Aorta (tissue), 5 donors: ENCODE measurements at places on chromosomes 1 and 21. TPM values are rescaled to one million over a fixed set of nuclear protein-coding genes. Genes with fewer than 3 reads are reported as not detected.

DNA sequence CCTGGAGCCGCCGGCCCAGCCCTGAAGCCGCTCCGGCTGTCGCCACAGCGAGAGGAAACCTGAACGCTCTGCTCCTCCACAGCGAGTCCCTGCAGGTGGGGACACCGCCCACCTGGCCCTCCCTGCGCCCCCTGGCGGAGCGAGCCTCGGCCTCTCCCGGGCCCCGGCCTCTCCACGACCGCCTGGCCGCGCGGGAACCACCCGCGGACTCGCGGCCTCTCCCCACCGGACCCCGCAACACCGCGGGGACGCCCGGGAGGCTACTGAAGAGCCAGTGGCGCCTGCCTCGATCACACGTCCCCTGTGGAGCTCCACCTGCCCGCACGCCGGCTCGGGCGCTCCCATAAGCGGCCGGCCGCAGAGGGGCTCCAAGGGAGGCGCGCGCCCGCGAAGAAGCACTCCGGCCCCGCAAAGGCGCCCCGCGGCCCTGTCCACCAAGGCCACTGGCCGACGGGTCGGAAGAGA lies 109.6 kb downstream of the KCNN3 start:
- no peaks in the 10 kb centered on the region for H3K36me3 ChIP-seq
- H3K27me3 ChIP-seq = no peaks in the 10 kb centered on the region
- H3K4me3 ChIP-seq = no peak overlapping the region

PFKL gene
- 110 TPM for polyA plus RNA-seq

- no peaks in the 10 kb centered on the region for H3K4me1 ChIP-seq
- H3K36me3 ChIP-seq = no peaks in the 10 kb centered on the region
- H3K4me3 ChIP-seq = no peak overlapping the region
- H3K27me3 ChIP-seq = no peaks in the 10 kb centered on the region
These were observed 2.1 kb downstream of the C1orf21 start for GRCh38 chr1:184388971-184389370.

GRCh38 chr1:25685938-25686665 lies 69.5 kb downstream of the MAN1C1 start:
- H3K4me3 ChIP-seq = no peak overlapping the region
- no peaks in the 10 kb centered on the region for H3K36me3 ChIP-seq
- no peaks in the 10 kb centered on the region for H3K27me3 ChIP-seq
- no peaks in the 10 kb centered on the region for H3K4me1 ChIP-seq
- no peak overlapping the region for H3K27ac ChIP-seq
- DNase-seq = no peak

GRCh38 chr1:181451661-181452230 lies 31.6 kb upstream of the CACNA1E start:
- H3K27me3 ChIP-seq = no peaks in the 10 kb centered on the region
- H3K27ac ChIP-seq = no peak overlapping the region
- H3K36me3 ChIP-seq = no peaks in the 10 kb centered on the region
- no peak overlapping the region for H3K4me3 ChIP-seq

HMCN1 gene
- polyA plus RNA-seq = 11.3 TPM
